Fibroblast of gingiva (primary cell): ENCODE measurements at places on chromosomes 3 and 15.

GRCh38 chr3:103057003-103057402, 622.2 kb downstream of the ZPLD1 start:
- no peak for DNase-seq

- peak; percentile 7 for DNase-seq
Observed at GRCh38 chr3:69542089-69542804, 156.4 kb upstream of the FRMD4B start.

DNA sequence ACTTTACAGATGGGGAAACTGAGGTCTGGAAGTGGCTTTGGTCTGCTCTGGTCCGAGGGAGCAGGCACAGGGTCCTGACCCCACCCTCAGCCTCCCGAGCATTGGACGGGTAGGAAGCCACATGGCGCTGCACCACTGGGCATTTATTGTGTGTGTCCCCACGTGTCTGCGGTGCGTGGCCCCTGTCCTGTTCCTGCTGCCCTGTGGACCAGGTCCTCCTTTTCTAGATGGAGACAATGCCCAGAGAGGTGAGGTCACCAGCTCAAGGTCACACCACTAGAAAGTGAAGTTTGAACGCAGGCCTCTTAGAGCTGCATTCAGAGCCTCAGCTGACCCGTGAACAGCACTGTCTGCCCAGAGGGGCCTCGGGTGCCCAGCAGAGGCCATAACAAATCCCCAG, 26.8 kb downstream of the DUSP7 start:
- no peak for DNase-seq

DNA sequence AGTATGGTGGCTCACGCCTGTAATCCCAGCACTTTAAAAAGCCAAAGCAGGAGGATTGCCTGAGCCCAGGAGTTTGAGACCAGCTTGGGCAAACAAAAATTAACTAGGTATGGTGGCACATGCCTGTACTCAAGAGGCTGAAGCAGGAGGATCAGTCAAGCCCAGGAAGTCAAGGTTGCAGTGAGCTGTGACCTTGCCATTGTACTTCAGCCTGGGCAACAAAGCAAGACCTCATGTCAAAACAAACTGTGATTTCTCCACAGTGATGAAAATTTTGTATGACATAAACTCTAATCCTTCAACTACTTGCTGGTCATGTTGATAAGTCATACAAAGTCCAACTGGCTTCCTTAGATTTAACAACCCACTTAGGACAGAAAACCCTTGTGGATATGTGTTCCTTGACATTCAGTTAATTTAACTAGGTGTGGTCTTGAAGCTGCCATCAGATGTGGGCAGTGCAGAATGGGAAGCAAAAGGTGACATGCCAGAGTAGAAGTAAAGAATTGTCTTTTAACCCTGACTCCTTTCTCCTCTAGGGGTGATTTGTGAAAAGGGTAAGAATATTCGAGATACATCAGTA, 263.3 kb downstream of the PTPRG start:
- no peak for DNase-seq

DNA sequence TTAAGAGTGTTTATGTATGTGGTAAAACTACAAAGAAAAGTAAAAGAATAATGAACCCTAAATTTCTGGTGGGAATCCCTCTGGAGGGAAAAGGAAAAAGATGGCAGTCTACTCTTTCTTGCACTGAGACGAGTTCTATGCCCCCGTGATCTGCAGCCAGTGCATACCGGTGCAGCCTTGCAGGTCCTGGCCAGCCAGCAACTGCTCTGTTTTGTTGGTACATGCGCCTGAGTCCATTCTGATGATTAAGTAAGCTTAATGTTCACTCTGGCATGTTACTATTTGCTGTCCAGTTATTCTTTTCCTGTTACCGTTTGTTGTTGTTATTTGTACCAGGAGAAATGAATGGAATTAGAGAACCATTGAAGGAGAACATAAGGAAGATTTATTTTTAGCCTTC, 95.1 kb upstream of the TMC3 start:
- no peak for DNase-seq

- no peak for DNase-seq
Observed at GRCh38 chr15:34999906-35000305, 11.8 kb upstream of the ZNF770 start.

- DNase-seq, result no peak
Observed at GRCh38 chr3:170448584-170448983, 29.9 kb downstream of the CLDN11 start.

DNA sequence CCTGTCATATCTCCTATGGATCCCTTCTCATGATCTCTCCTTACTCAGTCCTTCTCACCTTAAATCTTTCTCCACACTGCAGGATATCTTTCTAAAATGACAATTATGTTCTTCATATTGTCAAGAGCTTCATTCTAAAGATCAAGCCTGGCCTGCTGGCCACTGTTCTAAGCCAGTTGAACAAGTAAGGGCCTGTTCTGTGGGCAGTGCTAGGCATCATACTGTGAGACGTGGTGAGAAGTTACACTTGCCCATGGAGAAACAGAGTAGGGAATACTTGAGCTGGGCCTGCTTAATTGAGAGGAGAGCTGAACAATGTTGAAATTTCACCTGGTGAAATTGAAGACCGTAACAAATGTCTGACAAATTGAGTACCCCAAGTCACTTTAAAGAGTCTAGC, 184.1 kb upstream of the RASGRP1 start:
- DNase-seq, result no peak

DNA sequence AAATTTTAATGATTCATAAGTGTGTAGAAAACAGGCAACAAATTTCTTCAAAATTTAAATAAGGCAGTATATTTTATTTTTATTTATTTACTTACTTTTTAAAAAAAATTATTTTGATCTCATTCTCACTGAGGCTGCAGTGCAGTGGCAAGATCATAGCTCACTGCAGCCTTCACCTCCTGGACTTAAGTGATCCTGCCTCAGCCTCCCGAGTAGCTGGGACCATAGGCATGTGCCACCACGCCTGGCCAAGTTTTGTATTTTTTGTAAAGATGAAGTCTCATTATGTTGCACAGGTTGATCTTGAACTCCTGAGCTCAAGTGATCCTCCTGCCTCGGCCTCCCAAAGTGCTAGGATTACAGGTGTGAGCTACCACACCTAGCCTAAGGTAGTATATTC, 61.2 kb upstream of the XRN1 start:
- DNase-seq, result no peak

GRCh38 chr3:74789111-74789510, 174.7 kb upstream of the CNTN3 start:
- no peak for DNase-seq

GRCh38 chr15:77503764-77504163, 83.1 kb downstream of the HMG20A start:
- no peak for DNase-seq

GRCh38 chr3:73716418-73716817, 91.7 kb upstream of the PDZRN3 start:
- DNase-seq, result peak; percentile 26

DNA sequence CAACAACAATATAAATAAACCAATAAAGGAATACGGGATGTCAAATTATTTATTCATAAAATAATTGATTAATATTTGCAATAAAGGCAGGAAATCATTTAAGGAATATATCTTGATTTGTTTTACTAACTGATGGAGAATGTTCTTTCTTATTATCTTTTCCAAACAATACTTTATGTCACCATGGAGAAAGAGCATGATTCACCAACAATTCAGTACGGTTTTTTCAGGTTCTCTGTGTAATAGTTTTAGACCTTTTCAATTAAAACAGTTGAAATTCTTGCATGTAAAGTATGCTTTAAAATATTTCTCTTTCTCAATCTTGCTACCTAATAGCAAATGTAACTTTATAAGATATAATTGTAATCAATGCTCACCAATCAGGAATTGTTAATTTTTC, 41.7 kb upstream of the MBNL1 start:
- DNase-seq, result no peak

DNA sequence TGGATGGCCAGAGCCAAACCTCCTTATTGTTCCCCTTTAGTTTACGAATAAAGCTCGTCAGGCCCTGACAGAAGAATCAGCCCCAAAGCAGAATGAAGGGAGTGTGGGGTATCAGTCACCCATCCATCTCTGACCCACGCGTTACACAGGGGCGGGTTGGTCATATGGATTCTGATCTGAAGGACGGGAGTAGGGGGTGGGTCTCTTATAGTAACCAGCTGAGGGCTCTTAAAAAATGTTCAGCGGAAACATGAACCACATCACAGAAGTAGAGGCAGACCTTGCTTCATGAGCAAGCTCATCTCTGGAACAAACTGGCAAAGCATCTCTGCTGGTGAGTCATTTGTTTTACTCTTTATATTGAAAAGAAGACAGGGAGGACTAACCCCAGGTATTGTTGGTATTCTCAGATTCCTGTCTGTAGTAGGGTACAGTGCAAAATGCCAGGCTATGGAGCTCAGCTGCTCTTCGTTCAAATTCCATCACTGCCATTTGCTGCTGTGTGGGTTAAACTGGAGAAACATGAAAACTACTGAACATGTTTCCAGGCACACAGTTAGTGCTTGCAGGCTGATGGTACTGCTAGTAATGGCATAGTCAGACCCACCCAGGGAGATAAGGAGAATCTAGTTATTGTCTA, at the start of gene CXCR6:
CXCR6 (plus strand) TSS at position 258 of the 640 bp plus-strand sequence. CDS start 3,018 bp downstream, outside the sequence.
- DNase-seq, result no peak

GRCh38 chr3:194654443-194654842, 17.5 kb downstream of the LSG1 start:
- no peak for DNase-seq

GRCh38 chr15:72538931-72539330, 64.8 kb downstream of the ARIH1 start:
- no peak for DNase-seq

GRCh38 chr15:75749820-75750219, 37.2 kb upstream of the CSPG4 start:
- no peak for DNase-seq

DNA sequence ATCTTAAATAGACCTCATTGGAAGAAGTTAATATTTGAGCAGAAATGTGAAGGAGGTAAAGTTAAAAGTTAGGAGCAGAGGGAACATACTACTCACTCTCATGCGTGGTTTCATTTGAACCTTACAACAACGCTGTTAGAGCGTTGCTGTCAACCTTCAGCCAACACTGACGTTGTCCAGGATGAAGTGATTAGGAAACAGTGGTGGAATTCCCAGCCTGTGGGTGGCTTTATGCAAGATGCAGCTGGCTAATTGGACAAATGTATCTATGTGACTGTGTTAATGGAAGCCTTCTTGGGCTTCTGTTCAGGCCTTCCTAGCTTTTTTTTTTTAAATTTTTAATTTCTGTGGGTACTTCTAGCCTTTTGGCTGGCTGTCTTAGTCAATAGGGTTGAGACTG, 40.5 kb downstream of the PTPRG start:
- peak; percentile 39 for DNase-seq

- DNase-seq, result no peak
Observed at GRCh38 chr15:61327019-61327631, 98.0 kb upstream of the RORA start.

DNA sequence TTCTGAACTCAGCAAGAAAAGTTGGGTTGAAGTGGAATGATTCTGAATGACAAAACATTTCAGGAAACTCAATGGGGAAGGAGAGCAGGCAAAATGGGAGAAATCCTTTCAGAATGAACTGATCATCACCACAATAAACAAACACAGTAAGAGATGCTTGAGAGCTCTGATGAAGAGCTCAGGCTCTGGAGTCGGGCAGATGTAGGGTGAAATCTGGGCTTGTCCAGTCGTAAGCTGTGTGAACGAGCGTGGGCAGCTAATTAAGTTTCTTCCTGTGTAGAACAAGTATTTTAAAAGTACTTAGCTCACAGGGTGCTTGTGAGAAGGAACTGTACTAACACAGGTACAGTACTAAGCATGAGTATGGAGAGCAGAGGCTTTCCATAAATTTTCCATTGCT, 406.2 kb downstream of the FOXP1 start:
- no peak for DNase-seq

GRCh38 chr3:180036092-180036670, 556 bp downstream of the PEX5L start:
- DNase-seq, result no peak

DNA sequence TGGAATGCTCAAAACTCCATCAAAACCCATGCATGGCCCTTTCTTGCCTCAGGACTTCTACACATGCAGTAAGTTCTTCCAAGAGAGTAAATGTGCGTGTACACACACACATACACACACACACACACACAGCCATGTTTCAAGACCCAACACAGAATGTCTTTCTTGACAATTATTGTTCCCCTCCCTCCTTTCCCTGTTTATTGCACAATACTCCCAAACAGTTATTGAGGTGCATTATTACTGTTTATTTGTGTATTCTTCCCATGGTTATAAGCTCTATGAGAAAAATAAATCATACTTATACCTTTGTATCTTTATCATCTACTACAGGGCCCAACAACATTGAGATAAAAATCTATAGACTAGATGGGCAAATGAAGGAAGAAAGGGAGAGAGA, 523.8 kb upstream of the NAALADL2 start:
- DNase-seq, result no peak

GRCh38 chr3:145417678-145418077, 743.3 kb downstream of the PLOD2 start:
- DNase-seq, result no peak

DNA sequence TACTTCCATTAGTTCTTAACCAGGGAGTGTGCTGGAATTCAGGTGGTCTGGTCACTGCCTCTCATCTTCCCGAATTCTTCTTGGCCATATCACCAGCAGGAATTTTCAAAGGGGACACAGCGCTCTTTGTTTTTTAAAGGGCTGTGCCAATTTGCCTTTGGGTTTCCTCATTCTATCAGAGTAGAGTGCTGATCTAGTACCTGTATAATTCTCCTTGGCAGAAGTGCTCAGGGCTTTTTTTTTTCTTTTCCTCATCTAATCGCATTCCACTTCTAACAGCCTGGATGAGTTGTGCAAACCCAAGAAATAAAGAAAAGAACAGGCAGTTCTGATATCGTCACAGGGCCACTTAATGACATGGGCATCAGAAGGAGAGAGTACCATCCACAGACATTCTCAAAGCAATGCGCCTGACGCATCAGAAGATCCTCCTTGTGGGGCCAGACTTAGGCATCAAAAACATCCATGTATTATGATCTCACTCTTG, 121.0 kb downstream of the ASB7 start:
- DNase-seq, result no peak

GRCh38 chr15:75706682-75706954, 6.0 kb downstream of the CSPG4 start:
- no peak for DNase-seq

DNA sequence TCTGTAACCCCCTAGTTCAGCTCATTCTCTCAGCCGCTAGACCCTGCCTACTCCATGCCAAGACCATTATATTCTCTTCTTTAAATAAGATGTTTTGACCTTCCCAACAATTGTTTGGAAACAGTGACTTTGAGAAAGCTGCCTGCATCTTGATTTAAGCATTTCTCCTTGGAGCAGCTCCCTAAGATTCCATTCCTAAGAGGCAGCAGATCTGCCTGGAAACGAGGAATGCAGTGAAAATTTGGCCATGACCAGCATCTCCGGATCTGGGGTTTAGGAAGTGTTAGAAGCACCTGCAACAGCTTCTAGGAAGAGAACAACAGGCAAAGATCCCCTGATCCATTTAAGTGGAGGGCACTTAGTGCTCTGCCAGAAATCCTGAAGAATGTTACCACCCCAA, 235.7 kb downstream of the NTRK3 start:
- DNase-seq, result no peak
